Tibial nerve (tissue), 4 donors: ENCODE measurements at places on chromosomes 1 and 21. TPM values are rescaled to one million over a fixed set of nuclear protein-coding genes. Genes with fewer than 3 reads are reported as not detected.
A peak's percentile ranks its signal among the peaks of the same experiment; 100 is the strongest.

DNA sequence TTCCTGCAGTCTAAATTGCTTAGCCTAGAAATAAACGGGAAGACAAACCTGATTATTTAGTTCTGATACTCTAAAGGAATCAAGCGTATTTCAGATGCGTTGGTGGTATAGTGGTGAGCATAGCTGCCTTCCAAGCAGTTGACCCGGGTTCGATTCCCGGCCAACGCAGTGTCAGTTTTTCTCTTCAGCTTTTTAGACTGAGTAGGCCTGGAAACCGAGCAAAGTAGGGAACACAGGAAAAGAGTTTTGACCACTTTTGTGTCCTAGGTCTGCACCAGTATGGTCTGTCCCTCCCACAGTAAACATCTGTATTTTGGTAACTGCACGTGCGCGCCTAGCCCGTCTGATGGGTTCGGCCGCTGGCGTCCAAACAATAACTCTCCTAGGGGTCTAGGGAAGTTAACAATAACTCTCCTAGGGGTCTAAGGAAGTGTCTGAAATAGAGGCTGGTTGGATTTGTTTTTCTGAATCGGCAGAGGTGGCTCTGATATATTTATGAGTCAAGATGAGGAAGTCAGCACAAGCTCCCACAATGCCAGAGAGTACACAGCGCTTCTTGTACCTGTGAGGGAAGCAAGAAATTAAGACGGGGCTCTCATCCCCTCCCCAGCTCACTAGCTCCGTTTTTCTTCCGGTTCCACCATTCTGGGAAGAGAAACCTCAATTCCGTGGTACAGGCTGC lies 15.6 kb upstream of the HJV start:
- peak; percentile 83 for DNase-seq

DNA sequence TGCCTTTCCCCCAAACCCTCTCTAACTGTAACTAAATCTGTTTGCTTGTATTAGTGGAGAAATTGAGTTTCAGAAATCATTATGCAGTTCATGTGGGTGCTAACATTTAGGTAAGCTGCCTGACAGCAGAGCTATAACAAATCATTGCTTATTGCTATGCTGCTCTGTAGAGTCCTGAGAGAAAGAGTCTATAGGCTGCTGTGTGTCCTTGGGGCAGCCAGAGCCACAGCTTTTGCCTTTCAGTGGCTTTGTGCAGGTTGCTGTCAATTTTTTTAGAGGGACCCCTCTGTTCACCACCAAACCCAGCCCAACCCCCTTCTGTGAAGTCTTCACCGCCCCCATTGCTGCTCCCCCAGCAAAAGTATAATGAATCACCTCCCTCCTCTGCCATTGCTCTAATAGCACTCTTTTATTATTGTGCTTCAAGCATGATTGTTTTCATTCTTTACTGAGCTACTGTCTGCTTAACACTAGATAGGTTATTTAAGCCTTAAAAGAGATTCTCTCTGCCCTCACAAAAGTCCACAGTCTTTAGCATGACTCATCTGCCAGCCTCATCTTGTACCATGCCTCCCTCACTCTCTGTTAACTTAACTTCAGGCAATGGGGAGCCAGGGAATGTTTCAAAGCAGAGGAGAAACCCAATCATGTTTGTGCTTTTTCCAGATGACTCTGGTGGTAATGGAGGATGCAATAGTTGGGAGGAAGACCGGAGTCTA lies 38.6 kb downstream of the DIRAS3 start:
- DNase-seq = no peak

DNA sequence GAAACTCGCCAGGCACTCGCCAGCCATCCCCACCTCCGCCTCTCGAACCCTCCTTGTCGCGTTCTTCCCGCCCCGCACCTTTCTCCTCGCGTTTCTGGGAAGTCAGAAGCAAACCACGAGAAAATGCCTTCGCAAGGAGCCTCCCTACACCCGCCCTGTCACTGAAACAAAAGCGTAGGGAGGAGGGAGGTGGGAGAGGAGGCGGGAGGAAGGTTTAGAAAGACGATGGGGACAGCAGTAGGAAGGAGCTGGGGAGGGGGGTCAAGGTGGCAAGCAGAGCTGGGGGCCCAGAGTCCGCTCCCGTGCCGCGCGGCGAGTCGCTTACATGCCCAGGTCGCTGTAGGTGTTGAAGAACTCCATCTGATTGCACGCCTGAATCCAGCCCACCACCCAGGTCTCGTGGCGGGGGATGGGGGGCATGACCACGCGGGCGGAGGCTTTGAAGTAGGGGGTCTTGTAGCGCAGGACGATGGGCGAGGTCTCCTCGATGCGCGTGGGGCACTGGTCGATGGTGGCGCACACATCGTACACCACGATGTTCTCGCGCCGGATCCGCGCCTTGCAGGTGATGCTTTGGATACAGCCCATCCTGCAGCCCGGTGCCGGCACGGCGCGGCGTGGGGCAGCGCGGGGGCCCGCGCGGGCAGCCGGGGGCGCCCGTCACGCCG lies 1.0 kb downstream of the FAM78B start:
- DNase-seq = peak; percentile 10

- no peak for DNase-seq
These were observed 12.2 kb downstream of the TFAP2E start for GRCh38 chr1:35585281-35585680.

GRCh38 chr1:195894411-195894810 lies 713.8 kb downstream of the KCNT2 start:
- no peak for DNase-seq

DNA sequence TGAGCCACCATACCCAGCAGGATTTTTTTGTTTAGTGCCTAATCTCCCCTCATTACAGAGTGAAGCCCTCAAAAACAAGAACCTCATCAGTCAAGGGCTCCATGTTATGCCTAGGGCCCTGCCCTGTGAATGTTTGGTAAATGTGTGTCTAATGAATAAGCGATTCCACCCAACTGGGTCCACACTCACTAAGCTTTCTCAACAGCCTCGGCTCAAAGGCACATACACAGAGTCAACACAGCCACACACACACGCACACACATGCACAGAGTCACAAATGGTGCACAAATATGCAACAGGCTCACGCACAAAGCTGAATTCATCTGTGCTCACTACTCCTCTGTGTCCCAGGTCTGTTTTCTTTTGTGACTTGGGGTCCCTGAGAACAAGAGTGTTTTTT lies 11.7 kb upstream of the SYNC start:
- no peak for DNase-seq

GRCh38 chr1:28144203-28145135 lies 32.0 kb downstream of the PTAFR start:
- DNase-seq = no peak

DNA sequence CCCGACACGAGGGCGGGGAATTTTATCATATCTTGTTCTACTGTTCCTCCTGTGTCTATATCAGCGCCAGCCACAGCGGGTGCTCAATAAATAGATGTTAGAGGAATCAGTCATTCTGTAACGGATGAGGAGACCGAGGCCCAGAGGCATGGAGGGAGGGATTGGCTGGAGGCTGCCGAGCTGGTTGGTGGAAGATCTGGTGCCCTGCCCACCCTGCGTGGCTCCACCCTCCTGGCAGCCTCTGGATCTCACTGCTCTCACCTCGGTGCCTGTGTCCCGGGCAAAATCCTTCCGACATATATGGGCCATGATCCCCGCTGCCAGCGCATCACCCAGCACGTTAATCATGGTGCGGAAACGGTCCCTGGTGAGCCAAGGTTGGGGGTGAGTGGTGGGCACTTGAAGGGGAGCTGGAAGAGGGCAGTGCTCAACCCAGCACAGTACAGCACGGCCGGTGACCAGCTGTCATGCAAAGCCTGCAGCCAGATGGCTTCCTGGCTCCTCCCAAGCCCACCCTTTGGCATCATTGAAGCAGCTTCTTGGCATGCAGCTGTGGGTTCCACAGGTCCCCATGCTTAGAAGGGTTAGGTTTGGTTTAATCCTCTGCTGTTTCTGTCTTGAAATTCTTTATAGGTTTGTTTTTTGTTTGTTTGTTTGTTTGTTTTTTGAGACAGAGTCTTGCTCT lies 26.7 kb downstream of the PODN start:
- DNase-seq = no peak

DNA sequence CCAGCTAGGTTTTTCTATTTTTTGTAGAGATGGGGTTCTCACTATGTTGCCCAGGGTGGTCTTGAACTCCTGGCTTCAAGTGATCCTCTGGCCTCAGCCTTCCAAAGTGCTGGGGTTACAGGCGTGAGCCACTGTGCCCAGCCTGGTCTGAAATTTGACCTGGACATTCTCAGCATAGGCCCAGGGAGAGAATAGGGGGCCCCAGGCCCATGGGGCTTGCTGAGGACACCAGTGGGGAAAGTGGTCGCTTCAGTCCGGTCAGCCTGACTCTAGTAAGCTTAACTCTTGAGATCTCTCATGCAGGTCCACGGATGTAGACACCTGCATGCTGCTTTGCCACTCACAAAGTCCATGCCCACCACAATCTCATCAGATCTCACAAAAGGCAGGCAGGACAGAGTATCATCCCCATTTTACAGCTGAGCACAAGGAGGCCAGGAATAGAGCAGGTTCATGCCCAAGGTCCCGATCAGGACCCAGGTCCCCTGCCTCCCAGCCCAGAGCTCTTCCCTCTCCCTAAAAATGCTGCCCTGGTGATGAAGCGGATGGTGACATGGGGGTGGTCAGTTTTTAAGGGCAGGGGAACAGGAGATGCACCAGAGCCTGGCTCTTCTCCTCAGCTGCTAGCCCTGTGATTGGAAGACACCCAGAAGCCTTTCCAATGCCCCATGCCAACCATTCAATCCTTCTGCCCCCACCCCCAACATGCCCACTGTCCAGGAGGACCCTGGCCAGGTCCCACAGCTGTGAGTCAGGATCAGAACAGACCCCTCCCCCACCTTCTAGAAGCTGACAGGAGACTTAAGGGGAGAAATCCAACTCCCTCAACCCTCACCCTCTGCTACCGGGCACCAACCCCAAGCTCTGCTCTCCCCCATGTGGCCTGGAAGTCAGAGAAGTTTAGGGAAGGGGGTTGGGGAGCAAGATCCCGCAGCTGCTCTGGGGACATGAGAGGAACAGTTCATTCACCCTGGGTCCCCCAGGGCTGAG lies 1.8 kb downstream of the FHL3 start:
- no peak for DNase-seq

- DNase-seq = no peak
These were observed 224.0 kb downstream of the KIF26B start for GRCh38 chr1:245378745-245379144.

GRCh38 chr21:42515708-42516502 lies 2.3 kb downstream of the SLC37A1 start:
- no peak for DNase-seq

GRCh38 chr1:169202791-169203665 lies 96.5 kb downstream of the ATP1B1 start:
- no peak for DNase-seq

GRCh38 chr1:83790446-83790845 lies 208.5 kb downstream of the TTLL7 start:
- no peak for DNase-seq

DNA sequence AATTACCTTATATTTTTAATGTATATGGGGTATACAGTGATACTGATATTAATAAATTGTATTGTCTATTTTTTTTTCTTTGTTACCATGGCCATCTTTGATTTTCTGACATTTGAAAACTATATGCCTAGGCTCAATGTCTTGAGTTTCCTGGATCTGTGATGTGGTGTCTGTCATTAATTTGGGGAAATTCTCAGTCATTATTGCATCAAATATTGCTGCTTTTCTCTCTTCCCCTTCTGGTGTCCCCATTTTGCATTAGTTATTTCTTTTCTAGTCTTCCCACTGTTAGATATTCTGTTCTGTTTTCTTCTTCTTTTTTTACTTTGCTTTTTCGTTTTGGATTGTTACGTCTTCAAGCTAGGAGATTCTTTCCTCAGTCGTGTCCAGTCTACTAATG lies 33.8 kb downstream of the ZBTB40 start:
- no peak for DNase-seq

- DNase-seq = no peak
These were observed 12.4 kb downstream of the ZBTB18 start for GRCh38 chr1:244063498-244063897.

GRCh38 chr1:192786576-192786975 lies 22.3 kb upstream of the RGS2 start:
- DNase-seq = no peak

- DNase-seq = no peak
These were observed 241.8 kb upstream of the POGK start for GRCh38 chr1:166597516-166597915.

DNA sequence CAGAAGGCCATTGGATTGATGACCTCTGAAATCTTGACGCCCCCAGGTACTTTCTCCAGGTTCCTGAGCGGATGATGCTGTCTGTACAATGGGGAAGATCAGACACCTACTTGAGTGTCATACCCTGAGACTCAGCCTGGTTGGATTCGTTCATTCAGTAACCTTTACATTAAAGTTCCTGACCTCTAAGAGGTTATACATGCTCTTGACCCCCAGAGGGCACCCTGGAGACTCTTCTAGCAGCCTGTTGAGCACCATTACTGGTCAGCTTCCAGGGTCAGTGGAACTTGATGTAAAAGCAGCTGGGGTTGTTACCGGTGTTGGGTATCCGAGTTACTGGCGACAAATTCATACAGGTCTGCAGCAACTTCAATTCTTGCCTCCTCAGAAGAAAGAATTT lies 114.3 kb upstream of the ZNF678 start:
- no peak for DNase-seq

DNA sequence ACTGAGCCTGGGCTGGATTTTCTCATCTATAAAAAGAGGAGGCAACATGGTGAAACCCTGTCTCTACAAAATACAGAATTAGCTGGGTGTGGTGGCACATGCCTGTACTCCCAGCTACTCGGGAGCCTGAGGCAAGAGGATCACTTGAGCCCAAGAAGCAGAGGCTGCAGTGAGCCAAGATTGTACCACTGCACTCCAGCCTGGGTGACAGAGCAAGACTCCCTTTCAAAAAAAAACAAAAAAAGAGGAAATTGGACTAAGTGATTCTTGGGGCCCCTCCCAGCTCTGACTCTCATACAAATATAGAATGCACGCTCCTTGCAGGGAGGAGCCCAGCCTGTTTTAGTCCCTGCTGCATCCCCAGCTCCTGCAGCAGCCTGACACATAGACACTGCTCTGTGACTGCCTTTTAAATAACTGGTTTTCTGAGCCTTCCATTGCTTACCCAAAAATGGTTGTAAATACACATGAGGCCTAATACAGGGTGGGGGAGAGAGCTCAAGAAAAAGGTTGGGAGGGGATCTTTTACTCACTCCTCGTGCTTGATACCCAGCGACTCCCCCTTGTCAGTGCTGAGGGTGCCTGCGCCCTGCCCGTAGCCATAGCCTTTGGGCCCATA lies 17.2 kb downstream of the CSRP1 start:
- DNase-seq = no peak

GRCh38 chr1:43885279-43885801 lies 48.3 kb upstream of the ARTN start:
- DNase-seq = no peak

Gene CBR3
- total RNA-seq = 22.8 TPM

Gene CCDC28B
- total RNA-seq = 12.0 TPM

Gene CHIA
- total RNA-seq = not detected

Gene BLACAT1
- total RNA-seq = not detected

Gene CFAP45
- 0.63 TPM for total RNA-seq

Gene PADI1
- not detected for total RNA-seq

Gene IFNLR1
- 1.5 TPM for total RNA-seq

Gene SPATA46
- total RNA-seq = not detected

Gene TFF3
- 20.3 TPM for total RNA-seq

Gene ANGPTL1
- total RNA-seq = 40.8 TPM

Gene NOS1AP
- total RNA-seq = 2.7 TPM
